ENCODE measurements at places on chromosomes 12 and 14. TPM values are rescaled to one million over a fixed set of nuclear protein-coding genes. Genes with fewer than 3 reads are reported as not detected.

The LRRK2 gene
- 3.6 TPM for total RNA-seq

The ACACB gene
- 90.8 TPM for total RNA-seq

The MDM2 gene
- 53.3 TPM for total RNA-seq

The RD3L gene
- not detected for total RNA-seq

The CD27 gene
- total RNA-seq = 1.9 TPM

- DNase-seq = no peak
Measured at GRCh38 chr14:53620317-53620716, 336.3 kb downstream of the BMP4 start.

GRCh38 chr12:74891083-74891668, 318.5 kb downstream of the KCNC2 start:
- DNase-seq = no peak

DNA sequence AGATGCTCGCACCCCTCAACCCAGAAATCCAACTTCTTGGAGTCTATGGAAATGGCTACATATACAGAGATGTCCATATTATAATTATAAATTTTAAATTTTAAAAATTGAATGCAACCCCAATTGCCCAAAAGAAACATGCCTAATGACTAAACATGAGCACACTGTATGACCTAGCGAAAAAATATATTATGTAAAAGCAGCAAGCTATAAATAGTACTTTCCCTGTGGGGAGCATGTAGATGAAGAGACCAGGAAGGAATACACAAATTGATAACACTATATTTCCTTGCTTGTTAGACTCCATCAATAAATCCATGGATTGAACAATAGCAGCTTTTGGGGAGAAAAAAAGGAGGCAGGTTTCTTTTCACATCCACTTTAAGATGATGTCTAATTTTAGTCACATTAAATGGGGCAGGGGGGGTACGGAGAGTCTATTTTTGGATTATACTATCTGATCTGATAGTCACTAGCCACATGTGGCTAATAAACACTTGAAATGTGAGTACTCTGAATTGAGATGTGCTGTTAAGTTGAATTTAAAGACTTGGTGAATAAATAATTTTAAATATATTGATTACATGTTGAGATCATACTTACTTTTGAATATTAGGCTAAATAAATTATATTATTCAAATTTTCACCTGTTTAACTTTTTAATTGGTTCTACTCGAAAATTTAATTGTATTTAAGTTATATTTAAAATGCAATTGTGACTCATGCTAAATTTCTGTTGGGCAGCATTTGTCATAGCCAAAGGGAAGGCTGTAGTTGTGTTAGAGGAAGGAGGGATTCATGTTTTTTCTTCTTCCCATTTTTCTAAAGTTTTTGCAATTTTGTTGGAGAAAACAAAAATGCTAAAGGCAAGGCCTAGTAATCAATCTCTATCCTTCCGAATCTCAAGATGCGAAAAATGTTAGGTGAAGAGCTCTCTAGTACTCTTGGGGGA, 17.5 kb downstream of the MAX start:
- DNase-seq = no peak

DNA sequence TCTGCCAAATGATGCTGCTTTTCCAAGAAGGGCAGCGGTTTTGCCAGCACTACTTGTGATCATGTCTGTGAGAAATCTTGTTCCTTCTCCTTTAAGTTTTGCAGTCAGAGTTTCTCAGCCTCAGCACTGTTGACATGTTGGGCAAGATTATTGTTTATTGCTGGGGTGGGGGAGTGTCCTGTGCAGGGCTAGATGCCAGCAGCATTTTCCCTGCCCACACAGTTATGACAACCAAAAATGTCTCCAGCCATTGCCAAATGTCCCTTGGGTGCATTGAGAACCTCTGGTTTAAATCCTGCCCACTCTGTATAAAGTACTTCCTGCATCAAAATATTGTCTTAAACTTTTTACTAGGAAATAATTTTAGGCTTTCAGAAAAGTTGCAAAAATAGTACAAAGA, 20.0 kb downstream of the TMEM132C start:
- DNase-seq = no peak

GRCh38 chr12:69056743-69057515, 124.0 kb upstream of the CPM start:
- DNase-seq = no peak

GRCh38 chr14:53655080-53655785, 301.4 kb downstream of the BMP4 start:
- DNase-seq = no peak
